ENCODE measurements at places on chromosomes 7 and 10. TPM values are rescaled to one million over a fixed set of nuclear protein-coding genes. Genes with fewer than 3 reads are reported as not detected.

GRCh38 chr7:132943645-132944044 lies 138.2 kb downstream of the CHCHD3 start:
- peaks cover 13% of the 10 kb centered on the region for H3K4me1 ChIP-seq
- no peak for DNase-seq
- no peak overlapping the region for H3K27ac ChIP-seq
- no peak overlapping the region for H3K4me3 ChIP-seq
- H3K27me3 ChIP-seq = no peaks in the 10 kb centered on the region

- H3K4me3 ChIP-seq = no peak overlapping the region
- no peak overlapping the region for H3K27ac ChIP-seq
- no peak for DNase-seq
- H3K4me1 ChIP-seq = no peaks in the 10 kb centered on the region
Observed at GRCh38 chr7:11616466-11616865, 215.5 kb downstream of the THSD7A start.

GRCh38 chr10:131703541-131703940 lies 197.3 kb upstream of the PPP2R2D start:
- H3K36me3 ChIP-seq = no peaks in the 10 kb centered on the region
- no peak overlapping the region for H3K27ac ChIP-seq
- no peak overlapping the region for H3K4me3 ChIP-seq
- H3K4me1 ChIP-seq = no peaks in the 10 kb centered on the region
- DNase-seq = no peak
- peaks cover 8% of the 10 kb centered on the region for H3K27me3 ChIP-seq

GRCh38 chr7:78280276-78280675 lies 481.7 kb downstream of the PHTF2 start:
- no peak for DNase-seq
- H3K36me3 ChIP-seq = no peaks in the 10 kb centered on the region
- no peak overlapping the region for H3K27ac ChIP-seq

MMD2 gene
- not detected for total RNA-seq

OGDH gene
- total RNA-seq = 130 TPM

PRRT4 gene
- 0.65 TPM for total RNA-seq

INA gene
- total RNA-seq = not detected

Measured in T-helper 17 cell (primary cell).